Airway epithelial cell (primary cell): ENCODE measurements at places on chromosomes 12 and 14. TPM values are rescaled to one million over a fixed set of nuclear protein-coding genes. Genes with fewer than 3 reads are reported as not detected.

Gene DDX23
- total RNA-seq = 64.0 and 65.6 TPM in 2 replicates

Gene NANOG
- total RNA-seq = under 0.01 TPM in 1 of 2 replicates, not detected in the other

Gene CFAP54
- 0.05 and 0.63 TPM in 2 replicates for total RNA-seq

Gene LRP1
- 25.8 and 34.4 TPM in 2 replicates for total RNA-seq

Gene STON2
- total RNA-seq = 99.8 and 107 TPM in 2 replicates

Gene CLEC4D
- not detected in 2 replicates for total RNA-seq

Gene GLI1
- total RNA-seq = 0.05 and 0.21 TPM in 2 replicates

Gene FOXN4
- not detected in 2 replicates for total RNA-seq

Gene ISCA2
- 9.0 and 30.7 TPM in 2 replicates for total RNA-seq

Gene AQP6
- total RNA-seq = 0.14 TPM in 1 of 2 replicates, not detected in the other

Gene DHRS2
- 0.19 and 0.21 TPM in 2 replicates for total RNA-seq

Gene GALNT16
- 0.07 TPM in 1 of 2 replicates, not detected in the other for total RNA-seq

Gene RBM23
- 49.5 and 57.9 TPM in 2 replicates for total RNA-seq

Gene PSME2
- total RNA-seq = 54.1 and 80.0 TPM in 2 replicates

Gene DNAJC22
- 0.35 and 0.84 TPM in 2 replicates for total RNA-seq
